ENCODE measurements at places on chromosomes 16 and 17.

DNA sequence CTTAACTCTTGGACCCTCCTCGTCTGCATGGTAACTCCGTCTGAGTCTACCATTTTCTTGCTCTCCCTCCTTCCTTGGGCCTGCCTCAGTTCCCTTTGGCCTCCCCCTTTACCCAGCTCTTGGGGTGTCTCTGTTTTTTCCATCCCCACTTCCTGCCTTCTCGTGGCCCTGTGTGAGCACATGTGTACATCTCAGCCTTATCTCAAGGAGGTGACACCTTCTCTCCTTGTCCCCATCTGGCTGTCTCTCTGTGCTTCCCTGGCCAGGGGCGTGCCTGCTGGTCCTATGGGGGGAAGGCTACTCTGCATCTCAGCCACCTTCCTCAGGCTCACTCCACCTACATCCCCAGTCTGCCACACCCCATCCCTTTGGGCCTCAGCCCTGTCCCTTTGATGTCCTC, 6.6 kb downstream of the CTF1 start:
- no peak for DNase-seq

DNA sequence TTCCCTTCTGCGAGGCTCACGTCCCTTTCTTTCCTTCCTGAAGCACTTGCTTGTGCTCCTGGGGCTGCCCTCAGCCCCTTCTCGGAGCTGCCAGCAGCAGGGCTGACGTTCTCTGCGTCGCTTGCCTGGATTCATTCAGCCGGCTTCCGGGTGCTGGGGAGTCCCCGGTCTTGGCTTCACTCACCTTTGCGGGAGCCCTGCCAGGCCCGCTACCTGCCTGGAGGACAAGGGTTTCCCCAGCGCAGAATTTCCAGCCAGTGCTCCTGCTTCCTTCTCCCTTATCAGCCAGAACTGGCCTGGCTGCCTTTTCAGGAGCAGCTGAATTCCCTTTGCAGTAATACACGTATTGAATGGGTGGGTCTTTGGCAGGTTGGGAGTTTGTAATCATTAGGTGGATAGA, 22.1 kb upstream of the IL17C start:
- DNase-seq: no peak

DNA sequence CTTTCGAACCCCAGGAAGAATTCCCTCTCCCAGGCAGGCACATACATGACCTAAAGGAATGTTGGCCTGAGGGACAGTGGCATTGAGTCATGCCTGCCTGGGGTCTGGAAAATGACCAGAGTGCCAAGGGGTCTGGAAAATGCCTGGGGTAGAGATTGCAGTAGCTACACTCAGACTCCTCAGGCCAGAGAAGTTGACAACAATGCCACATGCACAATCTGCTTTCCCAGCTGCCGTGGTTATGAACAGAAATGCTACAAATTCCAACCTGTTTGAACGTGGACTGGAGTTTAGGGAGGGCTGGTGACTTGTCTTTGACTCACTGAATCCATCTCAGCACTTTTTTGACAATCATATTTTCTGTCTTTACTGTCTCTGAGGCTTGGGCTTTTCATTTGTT, 250.0 kb downstream of the ABCC12 start:
- DNase-seq: no peak

GRCh38 chr16:9775998-9776397, 406.2 kb downstream of the GRIN2A start:
- no peak for DNase-seq

DNA sequence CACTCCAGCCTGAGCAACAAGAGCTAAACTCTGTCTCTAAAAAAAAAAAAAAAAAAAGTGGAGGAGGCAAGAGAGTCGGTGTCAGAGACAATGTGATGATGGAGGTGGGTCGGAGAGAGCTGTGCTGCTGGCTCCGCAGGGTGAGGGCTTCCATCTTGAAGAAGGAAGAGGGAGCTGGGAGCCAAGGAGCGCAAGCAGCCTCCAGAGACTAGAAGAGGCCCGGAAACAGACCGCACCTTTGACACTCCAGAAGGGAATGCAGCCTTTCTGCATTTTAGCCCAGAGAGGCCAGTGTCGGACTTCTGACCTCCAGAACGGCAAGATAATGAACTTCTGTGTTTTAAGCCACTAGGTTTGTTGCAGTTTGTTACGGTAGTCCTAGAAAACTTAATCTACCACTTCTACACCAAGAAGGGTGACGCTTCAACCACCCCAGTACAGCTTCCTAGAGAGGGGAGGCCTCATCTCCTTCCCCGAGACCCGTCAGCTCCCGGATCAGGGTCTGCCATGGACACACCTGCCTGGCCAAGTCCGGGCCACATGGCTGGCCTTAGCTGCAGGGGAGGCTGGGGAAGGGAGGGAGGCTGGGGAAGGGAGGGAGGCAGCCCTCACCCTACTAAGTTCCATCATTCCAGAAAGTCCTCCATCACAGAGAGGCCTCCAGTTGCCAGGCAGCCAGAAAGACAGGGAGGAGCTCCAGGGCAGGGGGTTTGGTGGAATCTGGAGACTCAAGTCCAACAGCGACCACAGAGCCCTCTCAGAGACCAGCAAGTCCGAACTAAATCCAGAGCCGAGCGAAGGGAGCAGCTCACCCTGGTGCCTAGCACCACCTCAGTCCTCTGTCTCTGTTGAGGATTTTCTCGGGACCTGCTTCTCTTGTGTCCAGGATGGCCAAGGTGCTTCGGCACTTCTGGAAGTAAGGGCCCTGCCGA, 13.2 kb upstream of the RBFOX3 start:
- DNase-seq: no peak

DNA sequence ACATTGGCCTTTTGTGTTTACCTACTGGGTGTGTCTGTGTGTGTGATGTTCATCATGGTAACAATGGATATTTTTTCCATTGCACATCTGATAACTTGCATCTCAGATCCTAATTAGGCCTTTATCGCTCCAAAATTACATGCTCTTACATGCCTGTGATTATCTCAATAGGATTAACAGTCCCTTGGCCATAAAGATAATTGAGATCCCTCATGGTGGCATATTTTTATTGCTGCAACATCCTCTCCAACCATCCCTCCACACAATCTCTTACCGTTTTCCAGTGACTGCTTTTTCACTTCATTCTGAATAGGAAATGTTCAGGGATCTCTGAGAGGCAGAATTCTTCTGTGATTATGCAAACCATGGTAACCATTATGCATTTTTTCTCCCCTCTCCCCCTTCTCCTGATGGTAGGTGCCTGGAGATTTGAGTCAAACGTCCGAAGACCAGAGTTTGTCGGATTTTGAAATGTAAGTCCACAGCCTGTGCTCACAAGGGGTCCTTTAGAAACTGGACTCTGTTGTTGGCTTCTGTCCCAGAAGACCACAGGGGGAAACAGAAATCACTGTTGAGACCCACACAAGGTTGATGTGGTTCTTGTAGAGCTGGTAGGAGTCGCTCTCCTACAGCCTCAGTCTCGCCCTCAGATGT, 405.5 kb downstream of the CPPED1 start:
- no peak for DNase-seq

- DNase-seq: no peak
Observed at GRCh38 chr17:46059486-46059885, 60.4 kb downstream of the STH start.

- no peak for DNase-seq
Observed at GRCh38 chr17:77140878-77141767, at the start of gene SEC14L1. Gene SEC14L1 (plus strand): TSS chr17:77140969. CDS start chr17:77143597, 2,628 bp downstream.

- DNase-seq: no peak
Observed at GRCh38 chr17:72104164-72104862, 16.5 kb upstream of the SOX9 start.

GRCh38 chr16:57384248-57385070, 12.2 kb downstream of the CX3CL1 start:
- DNase-seq: no peak

All from thoracic aorta (tissue), 2 donors.